ENCODE measurements at places on chromosomes 3 and 15.
A peak's percentile ranks its signal among the peaks of the same experiment; 100 is the strongest.

GRCh38 chr3:119149484-119149883 is 3.5 kb downstream of the TEX55 start:
- DNase-seq, result no peak

GRCh38 chr3:123584284-123584987 is 417 bp downstream of the HACD2 start:
- DNase-seq, result no peak

DNA sequence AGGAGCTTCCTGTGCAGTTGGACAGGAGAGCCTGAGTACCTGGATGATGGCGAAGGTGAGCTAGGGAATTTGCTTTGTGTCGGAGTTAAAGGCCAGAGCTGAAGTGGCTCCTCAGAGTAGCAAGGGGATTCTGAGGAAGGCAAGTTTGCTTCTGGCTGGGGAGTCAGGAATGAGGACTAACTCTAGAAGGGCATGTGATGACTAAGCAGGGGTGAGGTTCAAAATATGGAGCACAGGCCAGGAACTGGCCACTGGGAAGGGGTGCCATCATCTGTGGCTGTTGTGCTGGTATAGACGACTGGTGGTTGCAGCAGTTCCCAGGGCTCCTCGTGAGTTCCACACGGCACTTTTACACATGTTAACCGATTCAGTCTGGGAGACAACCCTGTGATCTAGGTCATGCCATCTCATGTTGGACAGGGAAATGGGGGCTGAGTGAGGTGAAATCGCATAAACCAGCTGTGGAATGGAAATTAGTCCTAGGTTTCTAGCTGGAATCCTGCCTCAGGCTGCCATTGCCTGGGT is 100.8 kb downstream of the EEFSEC start:
- no peak for DNase-seq

- DNase-seq, result no peak
Observed at GRCh38 chr3:28122227-28122626, 119.2 kb upstream of the CMC1 start.

- no peak for DNase-seq
Observed at GRCh38 chr15:35062738-35063099, 22.4 kb downstream of the NANOGP8 start.

DNA sequence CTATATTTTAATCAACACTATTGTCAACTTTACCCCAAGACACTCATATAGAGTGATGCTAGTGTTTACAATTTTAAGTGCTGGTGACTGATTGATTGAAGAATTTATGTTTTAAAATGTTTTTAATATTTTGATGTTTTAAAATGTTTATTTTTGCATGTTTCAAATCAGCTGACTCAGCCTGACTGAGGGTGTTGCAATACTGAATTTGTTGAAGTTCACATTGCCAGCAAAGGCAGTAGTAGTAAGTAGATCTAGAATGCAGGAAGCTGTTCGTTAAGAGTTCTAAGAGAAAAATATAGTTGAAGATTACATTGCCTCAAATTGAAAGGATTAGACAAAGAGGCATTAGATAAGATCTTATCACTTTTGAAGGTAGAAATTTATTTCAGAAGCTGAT is 977.6 kb downstream of the IGSF11 start:
- no peak for DNase-seq

DNA sequence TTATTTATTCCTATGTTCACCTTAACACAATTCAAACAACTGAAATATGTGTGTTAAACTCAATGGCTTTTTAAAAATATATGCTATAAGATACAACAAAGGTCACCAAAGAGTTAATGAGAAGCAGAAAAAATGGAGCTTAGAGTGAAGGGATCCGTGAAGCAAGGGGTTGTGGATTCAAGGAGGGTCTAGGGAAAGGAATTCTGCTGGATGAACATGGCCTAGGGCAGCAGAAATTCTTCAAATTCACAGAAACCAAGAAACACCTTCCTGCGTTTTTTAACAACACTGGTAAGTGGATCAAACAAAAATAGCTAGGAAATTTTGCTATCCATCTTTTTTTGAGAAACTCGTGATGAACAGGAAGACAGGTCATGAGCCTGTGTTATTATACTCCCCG is 59.3 kb upstream of the PLSCR5 start:
- no peak for DNase-seq

GRCh38 chr3:25664812-25665314 is at the start of gene TOP2B:
Gene TOP2B (minus strand): TSS chr3:25664907. CDS start chr3:25664297, 610 bp downstream.
- peak; percentile 95 for DNase-seq

DNA sequence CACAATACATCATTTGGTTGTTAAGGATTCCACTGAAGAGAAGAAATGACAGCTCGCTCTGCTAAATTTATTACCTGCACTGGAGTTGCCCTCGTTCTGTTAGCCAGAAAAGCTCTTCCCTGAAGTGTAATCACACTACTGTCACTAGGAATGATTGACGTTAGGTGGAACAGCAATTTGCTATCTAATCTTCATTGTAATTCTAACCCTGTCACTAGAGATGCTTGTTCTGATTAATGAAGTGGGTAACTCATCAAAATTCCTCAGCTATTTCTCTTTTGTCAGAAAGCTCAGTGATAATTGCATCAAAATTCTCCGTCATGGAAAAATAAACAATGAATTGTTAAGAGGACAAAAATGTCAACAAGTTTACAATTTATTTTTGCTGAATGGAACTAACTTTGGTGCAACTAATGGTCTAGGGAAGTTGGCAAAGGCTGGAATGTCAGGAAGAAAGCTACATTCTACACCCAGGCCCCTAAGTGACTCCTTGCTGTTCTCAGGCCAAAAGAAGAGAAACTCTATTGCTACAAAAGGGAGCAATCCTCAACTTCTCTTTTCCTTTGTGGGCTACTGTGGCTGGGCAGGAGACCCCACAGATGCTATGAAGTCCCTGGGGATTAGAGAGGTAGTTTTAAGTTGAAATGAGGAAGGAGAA is 34.1 kb downstream of the CCDC191 start:
- DNase-seq, result no peak

- DNase-seq, result no peak
Observed at GRCh38 chr3:18245721-18246120, 179.4 kb downstream of the SATB1 start.

DNA sequence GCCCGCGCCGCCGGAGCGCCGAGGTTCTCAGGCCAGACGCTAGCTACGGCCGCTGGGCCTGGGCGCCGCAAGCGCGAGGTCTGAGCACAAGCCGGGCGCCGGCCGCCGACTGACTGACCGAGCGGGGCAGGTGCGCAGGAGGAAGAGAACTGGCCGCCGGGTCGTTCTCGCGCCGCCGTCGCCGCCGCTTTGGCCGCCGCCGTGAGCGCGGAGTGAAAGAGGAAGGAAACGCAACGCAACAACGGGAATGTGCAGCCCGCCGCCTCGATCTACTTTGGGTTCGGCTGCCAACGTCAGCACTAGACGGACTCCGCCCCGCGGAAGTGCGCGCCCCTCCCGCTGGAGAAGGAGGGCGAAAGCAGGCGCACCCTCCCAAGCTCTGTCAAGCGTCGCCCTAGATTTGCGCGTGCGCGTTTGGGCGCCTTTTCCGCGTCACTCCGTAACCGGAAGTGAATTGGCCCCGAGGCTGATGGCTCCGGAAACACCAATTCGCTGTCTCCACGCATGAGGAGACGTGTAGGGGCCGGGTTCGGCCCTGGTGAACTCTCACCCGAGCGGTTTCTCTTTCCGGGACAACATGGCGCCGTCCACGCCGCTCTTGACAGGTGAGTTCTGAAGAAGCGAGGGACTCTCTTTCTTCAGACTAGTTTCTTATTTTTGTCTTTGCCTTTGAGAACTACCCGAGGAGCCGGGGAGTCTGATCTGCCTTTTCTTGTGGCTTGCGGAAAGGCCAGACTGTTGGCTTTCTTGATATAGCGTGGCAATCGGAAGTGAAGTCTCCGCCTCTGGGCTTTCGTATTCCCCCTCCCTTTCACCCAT is at the start of the genes EIF2A and SERP1:
Gene EIF2A, plus strand, starts transcription at position 562 of the 819 bp plus-strand sequence. Its CDS starts 16 bp downstream, at position 578.
Gene SERP1, minus strand, starts transcription at position 271 of the 819 bp plus-strand sequence. CDS start 361 bp downstream, outside the sequence.
- DNase-seq, result peak; percentile 99

DNA sequence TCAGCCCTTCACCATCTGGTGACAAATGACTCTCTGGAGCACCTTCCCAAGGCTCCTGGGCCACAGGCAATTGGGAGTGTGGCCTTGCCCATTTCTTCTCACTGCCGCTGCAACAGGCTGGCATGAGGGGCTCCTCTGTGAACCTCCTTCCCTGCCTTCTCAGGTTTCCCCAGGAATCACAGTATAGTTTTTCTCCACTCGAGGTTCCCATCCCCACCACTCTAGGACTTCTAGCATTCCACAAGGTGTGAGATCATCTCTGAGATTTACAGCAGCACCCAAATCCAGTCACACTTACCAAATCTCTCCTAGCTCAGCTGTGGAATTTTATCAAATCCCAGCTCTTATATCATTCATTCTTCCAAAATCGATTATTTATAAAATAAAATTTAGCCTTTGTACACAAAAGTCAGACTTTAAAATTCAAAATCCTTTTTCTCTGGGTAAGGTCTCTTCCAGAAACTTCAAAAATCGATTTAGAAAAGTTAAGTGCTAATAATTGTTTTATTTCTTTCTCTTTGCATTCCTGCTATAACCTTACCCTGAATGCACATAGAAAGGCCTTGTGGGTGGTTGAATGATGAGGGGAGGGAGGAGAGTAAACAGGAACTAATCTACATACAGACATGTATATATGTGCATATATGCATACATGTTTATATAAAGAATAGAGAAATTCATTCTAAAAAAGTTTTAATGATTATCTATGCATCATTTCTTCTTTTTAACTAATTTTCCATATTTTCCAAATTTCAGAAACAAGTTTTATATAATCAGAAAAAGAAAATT is 18.9 kb upstream of the ATP13A4 start:
- DNase-seq, result no peak

DNA sequence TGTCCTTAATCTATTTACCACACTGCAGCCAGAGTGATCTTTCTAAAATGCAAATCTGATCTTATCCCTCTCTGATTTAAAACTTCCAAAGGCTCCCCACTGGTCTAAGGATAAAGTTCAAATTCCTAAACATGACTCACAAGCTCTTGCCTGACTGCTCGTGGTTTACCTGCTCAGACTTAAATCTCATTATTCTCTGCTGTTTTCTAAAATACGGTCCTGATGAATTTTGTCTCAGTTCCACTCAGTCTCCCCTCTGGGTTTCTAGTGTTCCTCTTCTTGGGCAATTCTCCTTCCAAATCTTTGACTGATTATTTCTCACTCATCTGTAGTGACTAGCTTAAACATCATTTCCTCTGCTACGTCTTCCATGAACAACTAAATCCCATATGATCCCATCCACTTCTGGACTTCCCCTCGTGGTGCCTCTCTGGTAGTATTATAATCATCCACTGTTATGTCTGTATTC is 108.3 kb downstream of the P3H2 start:
- DNase-seq, result no peak

DNA sequence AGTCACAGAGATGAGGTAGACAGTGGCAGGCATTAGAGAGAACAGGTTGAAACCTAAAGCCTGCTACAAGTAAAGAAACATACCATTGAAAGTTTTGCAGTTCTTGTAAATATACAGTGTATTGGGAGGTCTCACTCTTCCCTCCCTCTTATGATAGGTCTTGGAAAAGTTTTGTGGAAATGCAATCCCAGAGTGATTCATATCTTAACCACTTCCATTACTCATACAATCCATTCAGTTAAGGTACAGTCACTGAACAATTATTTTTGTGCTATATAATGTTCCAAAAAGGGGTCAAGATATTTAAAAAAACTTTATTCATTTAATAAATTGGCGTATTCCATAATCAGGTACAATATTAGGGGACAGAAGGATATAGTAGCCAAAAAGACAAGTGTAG is 737.7 kb upstream of the ALCAM start:
- no peak for DNase-seq

- DNase-seq, result no peak
Observed at GRCh38 chr3:89300981-89301380, 193.6 kb downstream of the EPHA3 start.

DNA sequence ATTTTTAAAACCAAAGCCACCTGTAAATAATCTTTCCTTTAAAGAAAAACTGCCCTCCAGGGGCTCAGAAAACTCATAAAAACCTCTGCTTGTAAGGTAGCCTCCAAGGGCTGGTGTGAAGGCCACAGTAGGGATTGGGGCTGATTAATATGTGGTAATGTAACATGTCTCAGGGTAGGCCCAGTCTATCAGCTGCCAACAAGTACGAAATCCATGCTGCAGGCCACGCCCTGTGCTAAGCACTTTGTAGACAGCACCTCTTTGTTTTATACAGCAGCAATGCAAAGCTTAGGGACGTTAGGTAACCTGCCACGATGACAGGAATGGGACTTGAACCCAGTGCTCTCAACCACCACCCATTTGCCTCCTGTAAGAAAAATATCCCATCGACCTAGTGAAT is 65.6 kb upstream of the PRICKLE2 start:
- no peak for DNase-seq

DNA sequence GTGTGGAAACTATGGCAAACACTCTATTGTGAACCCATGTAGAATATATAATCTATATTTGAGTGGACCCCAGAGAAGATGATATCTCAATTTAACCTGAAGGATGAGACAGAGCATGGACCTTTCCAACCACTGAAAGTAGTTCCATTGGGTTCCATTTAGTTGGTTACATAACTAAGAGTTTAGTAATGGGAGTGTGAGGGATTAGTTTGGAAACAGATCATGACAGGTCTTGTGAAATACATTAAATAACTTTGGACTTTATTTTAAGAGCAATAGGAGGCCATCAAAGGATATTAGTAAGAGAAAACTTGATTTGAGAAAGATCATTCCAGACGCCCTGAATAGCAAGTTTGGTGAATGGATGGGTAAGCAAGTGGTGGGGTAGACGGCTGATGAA is 487.2 kb upstream of the ROBO2 start:
- DNase-seq, result no peak

GRCh38 chr3:74562558-74563269 is 51.7 kb downstream of the CNTN3 start:
- no peak for DNase-seq

GRCh38 chr3:194572143-194572789 is 61.0 kb downstream of the TMEM44 start:
- DNase-seq, result no peak

- no peak for DNase-seq
Observed at GRCh38 chr3:135645541-135645940, 320.0 kb upstream of the PPP2R3A start.

DNA sequence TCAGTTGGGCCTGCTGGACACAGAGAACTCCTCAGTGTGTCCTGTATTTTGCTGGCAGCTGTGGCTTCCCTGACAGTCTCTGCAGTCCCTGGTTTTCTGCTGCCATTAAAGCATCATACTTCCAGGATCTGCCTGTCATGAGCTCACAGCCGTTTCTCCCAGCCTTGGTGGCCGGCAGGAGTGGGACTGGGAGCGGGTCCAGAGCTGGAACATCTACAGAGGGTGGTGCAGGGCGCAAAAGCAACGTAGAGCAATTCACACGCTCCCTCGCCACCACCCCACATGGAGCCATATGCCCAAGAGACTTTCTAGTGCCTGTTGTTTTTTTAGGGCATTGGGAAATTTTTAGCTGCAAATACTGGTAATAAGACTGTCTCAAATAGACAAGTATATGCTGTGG is 33.6 kb downstream of the ABTB1 start:
- DNase-seq, result no peak

GRCh38 chr3:138686771-138687221 is 78.2 kb downstream of the FAIM start:
- DNase-seq, result no peak

- peak; percentile 24 for DNase-seq
Observed at GRCh38 chr3:129118745-129119144, 2.9 kb downstream of the RAB43 start.
